ENCODE measurements at places on chromosomes 4 and X. TPM values are rescaled to one million over a fixed set of nuclear protein-coding genes. Genes with fewer than 3 reads are reported as not detected.
A peak's percentile ranks its signal among the peaks of the same experiment; 100 is the strongest.

DNA sequence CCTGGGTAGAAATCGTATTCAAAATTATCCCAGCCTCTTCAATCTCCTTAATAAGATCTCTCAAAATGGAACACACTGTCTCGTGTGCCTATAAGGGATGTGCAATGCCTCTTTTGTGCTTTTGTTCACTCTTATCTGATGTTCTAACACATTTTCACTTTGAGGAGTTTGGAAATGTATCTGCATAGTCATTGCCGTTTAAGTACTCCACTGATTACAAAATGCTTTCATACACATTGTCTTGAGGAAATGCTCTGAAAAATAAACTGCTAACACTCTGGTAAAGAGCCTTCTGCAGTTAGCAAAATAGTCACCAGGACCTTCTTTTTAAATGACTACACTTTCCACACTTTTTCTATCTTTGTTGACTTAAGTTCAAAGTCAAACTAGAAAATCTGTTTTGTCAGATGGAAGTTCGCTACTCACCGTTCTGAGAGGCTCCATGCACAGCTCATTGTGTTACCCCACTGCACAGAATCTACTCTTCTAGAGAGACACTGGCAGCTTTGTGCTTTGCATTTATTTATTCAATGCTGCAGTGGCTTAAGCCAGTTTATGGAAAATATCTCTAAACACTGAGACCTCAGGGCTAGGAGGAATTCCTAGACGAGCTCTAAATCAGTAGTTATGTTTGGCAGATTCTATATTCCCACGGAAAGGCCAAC, 159.0 kb downstream of the CHIC2 start:
- DNase-seq: no peak
- peaks cover 44% of the 10 kb centered on the region for H3K27me3 ChIP-seq
- peaks cover 4% of the 10 kb centered on the region for H3K4me1 ChIP-seq
- H3K36me3 ChIP-seq: no peaks in the 10 kb centered on the region
- no peak overlapping the region for H3K27ac ChIP-seq

- H3K27ac ChIP-seq: no peak overlapping the region
- no peak overlapping the region for H3K4me3 ChIP-seq
- H3K4me1 ChIP-seq: no peaks in the 10 kb centered on the region
- no peaks in the 10 kb centered on the region for H3K27me3 ChIP-seq
- no peak for DNase-seq
Observed at GRCh38 chrX:68345025-68345424, 88.3 kb downstream of the OPHN1 start.

GRCh38 chrX:152845618-152846240, 14.9 kb downstream of the NSDHL start:
- H3K4me3 ChIP-seq: no peak overlapping the region
- no peaks in the 10 kb centered on the region for H3K36me3 ChIP-seq
- no peaks in the 10 kb centered on the region for H3K27me3 ChIP-seq
- no peaks in the 10 kb centered on the region for H3K4me1 ChIP-seq

GRCh38 chrX:110089656-110090403, 86.9 kb downstream of the TMEM164 start:
- no peak overlapping the region for H3K27ac ChIP-seq
- H3K4me1 ChIP-seq: peaks cover 46% of the 10 kb centered on the region
- H3K36me3 ChIP-seq: no peaks in the 10 kb centered on the region
- no peak overlapping the region for H3K4me3 ChIP-seq

- H3K4me3 ChIP-seq: no peak overlapping the region
- H3K4me1 ChIP-seq: no peaks in the 10 kb centered on the region
- H3K27ac ChIP-seq: no peak overlapping the region
- H3K36me3 ChIP-seq: no peaks in the 10 kb centered on the region
Observed at GRCh38 chr4:1469043-1469442, 62.8 kb upstream of the NKX1-1 start.

DNA sequence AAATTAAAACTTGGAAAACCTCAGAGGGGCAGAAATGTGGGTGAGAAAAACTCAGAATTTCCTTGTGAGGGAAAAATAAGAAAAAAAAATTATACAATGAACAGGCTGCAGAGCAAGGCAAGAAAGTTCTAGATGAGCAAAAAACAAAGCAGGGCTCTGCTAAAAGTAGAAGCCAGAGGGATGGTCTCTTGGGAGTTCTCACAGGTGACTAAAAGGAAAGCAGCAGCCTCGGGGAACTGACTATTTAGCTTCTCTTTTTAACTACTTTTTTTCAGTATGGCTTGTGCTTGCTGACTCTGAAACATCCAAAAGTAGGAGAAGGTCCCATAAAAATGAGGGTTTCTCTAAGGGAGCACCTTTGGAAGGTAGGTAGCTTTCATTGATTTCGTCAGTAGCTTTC, 36.4 kb downstream of the PCDH19 start:
- H3K27ac ChIP-seq: no peak overlapping the region
- H3K4me1 ChIP-seq: no peaks in the 10 kb centered on the region
- no peaks in the 10 kb centered on the region for H3K36me3 ChIP-seq

DNA sequence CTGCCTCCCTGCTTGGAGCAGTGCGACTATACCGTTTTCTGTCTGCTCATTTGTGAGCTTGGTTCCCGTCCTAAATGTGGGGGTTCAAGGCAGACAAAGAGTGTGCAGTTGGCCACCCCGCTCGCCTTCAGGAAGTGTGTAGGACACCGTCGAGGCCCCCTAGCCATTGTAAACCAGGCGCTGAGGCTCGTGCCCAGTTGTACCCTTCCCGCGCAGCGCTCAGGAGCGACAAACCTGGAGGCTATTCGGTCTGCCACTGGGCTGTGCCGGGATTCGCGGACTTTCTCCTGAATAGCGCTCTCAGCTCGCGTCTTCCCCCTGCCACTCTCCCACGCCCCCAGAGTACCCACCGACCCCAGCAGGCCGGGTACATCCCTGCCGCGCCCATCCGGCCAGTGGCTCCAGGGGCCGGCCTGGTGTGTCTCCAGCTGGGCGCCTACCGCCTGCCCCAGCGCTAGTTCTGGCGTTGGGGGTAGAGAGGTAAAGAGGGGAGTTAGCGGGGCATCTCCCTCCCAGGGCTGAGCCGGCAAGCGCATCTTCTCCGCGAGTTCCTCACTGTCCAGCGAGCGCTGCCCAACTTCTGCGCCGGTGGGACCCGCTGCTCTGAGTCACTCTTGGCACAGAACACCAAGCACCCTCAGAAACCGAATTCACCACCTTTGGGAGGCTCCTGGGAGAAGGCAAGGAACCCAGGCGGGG, 880 bp upstream of the LONRF3 start:
- H3K4me1 ChIP-seq: no peaks in the 10 kb centered on the region
- no peaks in the 10 kb centered on the region for H3K36me3 ChIP-seq
- peaks cover 25% of the 10 kb centered on the region for H3K27me3 ChIP-seq
- H3K27ac ChIP-seq: no peak overlapping the region
- DNase-seq: no peak
- peak overlapping the region; percentile 57 for H3K4me3 ChIP-seq

GRCh38 chrX:40544343-40545266, 36.2 kb upstream of the ATP6AP2 start:
- peaks cover 9% of the 10 kb centered on the region for H3K27me3 ChIP-seq
- no peak for DNase-seq
- peak overlapping the region; percentile 47 for H3K27ac ChIP-seq
- H3K36me3 ChIP-seq: no peaks in the 10 kb centered on the region
- H3K4me3 ChIP-seq: no peak overlapping the region

GRCh38 chrX:53357799-53358530, 64.5 kb downstream of the SMC1A start:
- H3K4me3 ChIP-seq: no peak overlapping the region
- H3K4me1 ChIP-seq: no peaks in the 10 kb centered on the region
- no peaks in the 10 kb centered on the region for H3K36me3 ChIP-seq
- H3K27me3 ChIP-seq: peaks cover 4% of the 10 kb centered on the region

- no peaks in the 10 kb centered on the region for H3K36me3 ChIP-seq
- DNase-seq: no peak
- peak overlapping the region; percentile 38 for H3K4me3 ChIP-seq
- peaks cover 58% of the 10 kb centered on the region for H3K4me1 ChIP-seq
Observed at GRCh38 chr4:15779306-15779705, 1.2 kb downstream of the CD38 start.

- H3K27me3 ChIP-seq: no peaks in the 10 kb centered on the region
- H3K27ac ChIP-seq: no peak overlapping the region
- H3K4me1 ChIP-seq: no peaks in the 10 kb centered on the region
- no peak for DNase-seq
- no peak overlapping the region for H3K4me3 ChIP-seq
- no peaks in the 10 kb centered on the region for H3K36me3 ChIP-seq
Observed at GRCh38 chrX:110402091-110402849, 43.6 kb downstream of the RTL9 start.

DNA sequence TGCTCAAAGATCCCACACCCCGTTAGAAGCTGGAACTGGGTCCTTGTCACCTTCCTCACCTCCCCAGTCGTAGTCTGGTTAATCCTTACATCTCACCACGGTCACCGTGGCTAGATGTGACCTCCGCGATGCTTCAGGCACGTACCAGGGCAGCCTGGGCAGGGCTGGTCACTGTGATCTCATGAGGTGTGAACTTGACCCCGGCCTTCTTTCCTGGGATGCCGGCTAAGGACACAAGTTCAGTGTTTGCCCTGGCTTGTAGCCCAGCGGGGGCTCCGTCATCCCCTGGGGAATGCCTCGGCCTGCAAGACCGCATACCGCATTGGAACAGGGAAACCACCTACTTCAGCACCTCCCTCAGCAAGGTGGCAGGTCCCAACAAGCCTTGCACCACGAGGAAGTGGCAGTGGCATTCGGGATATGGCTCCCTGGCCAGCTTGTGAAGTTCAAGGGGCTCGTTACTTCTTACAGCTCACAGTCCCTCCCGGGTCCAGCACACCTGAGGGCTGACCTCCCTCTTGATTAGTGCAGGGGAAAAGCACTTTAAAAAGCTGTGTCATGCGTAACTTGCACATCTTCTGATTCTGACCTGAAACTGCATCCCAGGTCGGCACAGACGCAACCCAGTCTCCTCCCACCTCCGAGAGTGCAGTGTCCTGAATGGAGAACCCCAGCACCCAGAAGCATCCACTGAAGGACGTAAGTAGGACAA, 25.9 kb downstream of the NOP14 start:
- H3K4me1 ChIP-seq: peaks cover 48% of the 10 kb centered on the region
- peak; percentile 91 for DNase-seq
- H3K27me3 ChIP-seq: no peaks in the 10 kb centered on the region
- H3K4me3 ChIP-seq: no peak overlapping the region

DNA sequence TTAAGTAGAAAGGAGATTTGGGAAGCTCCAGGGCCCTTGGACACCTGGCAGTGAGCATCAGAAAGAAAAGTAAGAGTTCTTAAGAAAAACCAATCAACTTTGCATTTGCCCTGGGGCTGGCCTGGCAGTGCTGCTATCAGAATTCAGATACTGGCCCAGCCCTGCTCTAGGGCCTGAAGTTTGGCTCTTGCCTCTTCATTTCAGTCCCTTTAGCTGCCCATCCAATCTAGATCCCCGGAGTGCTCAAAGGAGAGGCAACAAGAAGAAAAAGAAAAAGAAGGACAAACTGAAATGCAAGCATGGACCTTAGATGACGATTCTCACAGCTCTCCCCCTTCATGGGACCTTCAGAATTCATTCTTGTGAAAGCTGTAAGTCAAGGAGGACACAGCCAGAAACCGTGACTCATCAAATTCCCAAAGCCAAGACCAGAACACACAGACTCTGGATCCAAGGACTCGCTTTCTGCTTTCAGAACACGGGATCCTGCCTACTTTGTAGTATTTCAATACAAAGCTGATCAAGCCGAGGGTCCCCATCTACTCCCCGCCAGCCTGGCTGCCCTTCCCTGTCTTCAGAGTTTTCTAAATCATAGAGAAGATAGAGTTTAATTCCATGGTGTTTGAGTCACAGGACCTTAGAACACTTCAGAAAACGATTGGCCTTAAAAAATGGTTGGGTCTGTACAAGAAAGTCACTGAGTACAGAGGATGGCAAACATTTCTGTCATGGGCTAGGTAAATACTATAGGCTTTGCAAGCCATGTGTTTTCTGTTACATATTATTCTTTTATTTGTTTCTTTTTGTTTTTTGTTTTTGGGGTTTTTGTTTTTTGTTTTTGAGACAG, 103.7 kb downstream of the RBM47 start:
- H3K4me1 ChIP-seq: peaks cover 3% of the 10 kb centered on the region
- no peak for DNase-seq
- no peaks in the 10 kb centered on the region for H3K27me3 ChIP-seq
- no peak overlapping the region for H3K4me3 ChIP-seq

- no peaks in the 10 kb centered on the region for H3K36me3 ChIP-seq
- no peak overlapping the region for H3K4me3 ChIP-seq
- peaks cover 25% of the 10 kb centered on the region for H3K27me3 ChIP-seq
- H3K27ac ChIP-seq: no peak overlapping the region
- peaks cover 17% of the 10 kb centered on the region for H3K4me1 ChIP-seq
- no peak for DNase-seq
Observed at GRCh38 chr4:122824616-122825015, 2.0 kb upstream of the FGF2 start.

- no peak for DNase-seq
- no peaks in the 10 kb centered on the region for H3K27me3 ChIP-seq
- H3K4me3 ChIP-seq: no peak overlapping the region
- no peak overlapping the region for H3K27ac ChIP-seq
- H3K4me1 ChIP-seq: no peaks in the 10 kb centered on the region
Observed at GRCh38 chr4:47733302-47734175, 104.3 kb downstream of the CORIN start.

GRCh38 chrX:107804427-107804826, 21.2 kb upstream of the MID2 start:
- H3K4me3 ChIP-seq: no peak overlapping the region
- no peak overlapping the region for H3K27ac ChIP-seq
- no peaks in the 10 kb centered on the region for H3K27me3 ChIP-seq
- no peaks in the 10 kb centered on the region for H3K36me3 ChIP-seq

DNA sequence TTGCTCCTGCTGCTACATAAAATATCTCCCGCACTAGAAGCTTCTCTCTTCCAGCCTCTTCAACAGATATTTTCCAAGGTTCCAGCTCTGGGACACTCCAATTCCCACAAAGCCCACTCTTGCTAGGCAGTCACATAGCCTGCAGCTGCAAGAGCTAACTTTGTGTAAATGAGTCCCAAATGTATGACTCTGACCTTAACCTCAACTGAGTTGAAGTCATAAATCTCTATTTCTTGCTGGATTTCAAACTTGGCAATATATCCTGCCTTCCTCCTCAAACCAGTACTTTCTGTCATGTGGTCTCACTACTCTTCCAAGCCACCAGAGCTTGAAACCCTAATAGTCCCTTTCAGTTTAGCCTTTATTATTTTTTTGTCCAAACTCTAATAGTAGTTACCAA, 315.4 kb upstream of the GRIA3 start:
- H3K4me1 ChIP-seq: no peaks in the 10 kb centered on the region
- H3K36me3 ChIP-seq: no peaks in the 10 kb centered on the region
- no peak for DNase-seq
- no peak overlapping the region for H3K4me3 ChIP-seq
- no peak overlapping the region for H3K27ac ChIP-seq

DNA sequence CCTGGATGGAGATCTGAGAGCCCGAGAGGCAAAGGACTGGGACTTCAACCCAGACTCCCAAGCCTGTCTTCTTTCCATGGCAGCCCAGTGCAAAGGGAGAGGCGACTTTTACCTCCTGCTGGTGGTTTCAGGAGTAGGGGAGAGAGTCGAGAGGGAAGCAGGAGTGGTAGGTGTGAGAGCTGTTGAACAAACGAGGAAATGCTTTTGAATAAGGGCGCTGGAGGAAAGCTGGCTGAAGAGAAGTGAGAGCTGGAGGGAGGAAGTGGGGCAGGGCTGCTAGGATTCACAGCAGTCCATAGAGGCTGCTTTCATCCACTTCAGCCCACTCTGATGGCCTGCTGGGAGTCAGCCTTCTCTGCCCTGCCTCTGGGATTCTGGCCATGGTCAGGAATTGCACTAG, 81.8 kb upstream of the EFNB1 start:
- no peaks in the 10 kb centered on the region for H3K36me3 ChIP-seq
- peak; percentile 34 for DNase-seq
- H3K4me1 ChIP-seq: no peaks in the 10 kb centered on the region
- H3K27me3 ChIP-seq: no peaks in the 10 kb centered on the region

The GAGE12E gene
- not detected for polyA plus RNA-seq

The ALB gene
- polyA plus RNA-seq: 111 TPM

The GAGE12F gene
- not detected for polyA plus RNA-seq

The CNKSR2 gene
- 14.9 TPM for polyA plus RNA-seq

The CFAP47 gene
- polyA plus RNA-seq: 2.8 TPM

The UGT2A1 gene
- polyA plus RNA-seq: not detected

The F8A2 gene
- not detected for polyA plus RNA-seq
